B cell (primary cell): ENCODE measurements at places on chromosomes 6 and 20. TPM values are rescaled to one million over a fixed set of nuclear protein-coding genes. Genes with fewer than 3 reads are reported as not detected.

DNA sequence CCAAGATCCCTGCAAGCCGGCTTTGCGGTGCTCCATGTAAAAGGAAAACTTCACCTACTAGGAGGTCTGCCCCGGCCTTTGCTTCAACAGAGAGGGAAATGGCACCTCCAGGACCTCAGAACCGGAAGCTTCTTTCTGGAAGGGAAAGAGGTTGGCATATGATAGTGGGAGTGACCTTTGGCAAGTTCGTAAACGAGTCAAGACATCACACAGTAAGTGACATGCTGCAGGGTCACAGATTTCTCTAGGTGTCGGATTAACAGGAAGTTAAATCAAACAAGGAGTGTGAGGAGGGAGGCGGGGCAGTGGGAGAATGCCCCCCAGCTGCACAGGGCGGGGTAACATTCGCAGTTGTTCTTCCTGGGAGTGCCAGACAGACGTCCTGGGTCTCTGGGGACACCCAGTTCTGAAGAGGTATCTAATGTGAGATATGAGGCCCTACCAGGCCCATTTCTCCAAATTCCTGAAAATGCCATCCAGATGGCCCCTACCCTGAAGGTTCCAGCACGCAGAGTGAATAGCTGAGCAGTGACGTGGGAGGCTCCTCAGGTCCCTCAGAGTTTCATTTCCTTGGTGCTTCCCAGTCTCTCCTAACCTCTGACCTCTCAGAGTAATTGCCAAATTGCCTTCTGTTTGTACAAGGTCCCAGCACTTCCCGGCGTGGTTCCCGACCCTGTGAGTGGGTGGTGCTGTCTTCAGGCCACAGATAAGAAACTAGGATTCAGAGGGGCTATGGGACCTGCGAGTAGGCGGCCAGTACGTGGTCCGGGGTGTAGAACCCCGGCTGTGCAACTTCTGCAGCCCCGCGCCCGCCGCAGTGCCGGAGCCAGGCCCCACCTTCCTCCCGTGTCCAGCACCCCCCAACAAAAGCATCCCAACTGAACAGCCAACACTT lies 1.9 kb downstream of the RRBP1 start:
- DNase-seq: peak; percentile 28
- H3K27me3 ChIP-seq: no peaks in the 10 kb centered on the region
- peak overlapping the region; percentile 31 for H3K27ac ChIP-seq
- H3K36me3 ChIP-seq: no peaks in the 10 kb centered on the region

- H3K27me3 ChIP-seq: no peaks in the 10 kb centered on the region
- DNase-seq: no peak
- H3K4me3 ChIP-seq: peak overlapping the region; percentile 19
- H3K27ac ChIP-seq: peak overlapping the region; percentile 65
- H3K36me3 ChIP-seq: no peaks in the 10 kb centered on the region
- H3K4me1 ChIP-seq: peaks cover 70% of the 10 kb centered on the region
Measured at GRCh38 chr6:90382760-90383159, 86.1 kb upstream of the BACH2 start.

DNA sequence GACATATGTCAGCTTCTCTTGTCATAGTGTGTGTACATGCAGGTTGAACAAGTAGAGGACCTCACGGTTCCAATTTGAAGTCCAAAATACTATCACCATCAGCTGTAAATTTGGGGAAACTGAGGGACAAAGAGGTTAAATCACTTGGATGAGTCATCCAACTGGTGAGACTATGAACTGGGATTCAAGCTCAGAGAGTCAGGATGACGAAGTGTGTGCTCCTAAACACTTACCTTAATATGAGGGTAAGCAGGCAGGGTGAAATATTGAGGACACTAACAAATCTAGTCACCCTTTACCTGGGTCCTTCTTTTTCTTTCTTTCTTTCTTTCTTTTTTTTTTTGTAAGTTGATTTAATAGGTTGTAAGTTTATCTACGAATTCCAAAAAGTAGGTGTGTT lies 198.3 kb downstream of the KCNQ5 start:
- H3K27ac ChIP-seq: no peak overlapping the region
- no peak overlapping the region for H3K4me3 ChIP-seq
- H3K36me3 ChIP-seq: no peaks in the 10 kb centered on the region
- no peak for DNase-seq

DNA sequence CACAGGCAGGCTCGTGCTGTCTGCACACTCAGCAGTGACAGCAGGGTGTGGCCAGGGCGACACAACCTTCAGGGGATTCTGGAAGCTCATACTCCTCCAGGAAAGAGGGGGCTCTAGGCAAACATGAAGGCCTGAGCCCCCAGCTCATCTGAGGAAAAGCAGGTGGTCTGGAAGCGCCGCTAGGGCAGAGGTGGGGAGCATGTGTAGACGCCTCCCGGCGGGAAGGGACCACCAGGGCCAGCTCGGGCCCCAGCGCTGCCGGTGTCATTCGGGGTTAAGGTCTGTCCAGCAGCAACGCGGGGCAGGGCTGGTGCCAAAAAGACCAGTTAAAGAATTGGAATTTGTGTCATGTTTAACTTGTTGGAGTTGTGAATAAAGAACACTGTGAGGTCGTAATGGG lies 39.3 kb upstream of the SYNJ2 start:
- no peaks in the 10 kb centered on the region for H3K4me1 ChIP-seq
- no peak overlapping the region for H3K4me3 ChIP-seq
- DNase-seq: no peak
- H3K27ac ChIP-seq: no peak overlapping the region
- H3K36me3 ChIP-seq: peaks cover 2% of the 10 kb centered on the region

- no peak overlapping the region for H3K27ac ChIP-seq
- no peak overlapping the region for H3K4me3 ChIP-seq
- no peaks in the 10 kb centered on the region for H3K36me3 ChIP-seq
- DNase-seq: no peak
- H3K27me3 ChIP-seq: no peaks in the 10 kb centered on the region
Measured at GRCh38 chr6:54198134-54198533, 86.9 kb downstream of the MLIP start.

DNA sequence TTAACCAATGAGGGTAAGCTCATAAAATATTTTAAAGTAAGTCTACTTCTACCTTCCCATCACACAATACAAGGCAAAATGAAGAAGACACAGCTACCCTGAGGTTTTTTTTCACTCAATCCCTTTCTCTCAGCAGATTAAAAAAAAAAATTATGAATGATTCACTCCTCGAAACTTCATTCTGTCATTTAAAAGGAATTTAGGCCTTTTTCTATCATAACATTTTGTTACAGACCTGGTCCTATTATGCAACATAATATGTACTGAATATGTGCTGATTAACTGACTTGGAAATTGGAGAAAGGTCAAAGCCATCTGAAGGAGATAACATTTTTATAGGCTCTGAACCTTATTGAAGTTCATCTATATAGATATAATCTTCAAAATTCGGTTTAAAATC lies 45.5 kb downstream of the PRL start:
- H3K4me3 ChIP-seq: no peak overlapping the region
- no peaks in the 10 kb centered on the region for H3K4me1 ChIP-seq
- no peak overlapping the region for H3K27ac ChIP-seq
- no peak for DNase-seq
- H3K36me3 ChIP-seq: no peaks in the 10 kb centered on the region

DEFB124 gene
- not detected in 2 replicates for total RNA-seq

RALGAPA2 gene
- 32.2 and 33.1 TPM in 2 replicates for total RNA-seq
